Activated T-helper 17 cell treated with anti-CD3 and anti-CD28 coated beads, Interleukin-2, amount 50 U/mL, for 72 hours (primary cell): ENCODE measurements at places on chromosomes 4 and X.
A peak's percentile ranks its signal among the peaks of the same experiment; 100 is the strongest.

DNA sequence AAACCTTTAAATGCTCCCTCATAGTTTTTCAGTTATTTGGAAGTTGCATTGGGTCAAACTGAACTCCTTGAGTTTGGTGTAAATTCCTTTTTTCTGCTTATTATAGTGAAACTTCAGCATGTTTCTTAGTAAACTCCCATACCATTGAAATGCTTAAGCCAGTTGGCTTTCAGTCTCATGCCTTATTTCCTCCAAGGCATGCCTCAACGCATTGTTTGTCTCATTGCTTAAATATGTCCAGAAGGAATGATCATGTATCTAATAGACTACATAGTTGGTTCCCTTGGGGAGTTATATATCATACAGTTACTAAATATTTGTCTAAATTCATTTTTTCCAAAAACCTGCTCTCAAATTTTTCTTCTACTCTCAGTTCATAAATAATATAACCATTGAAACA, 114.0 kb downstream of the STOX2 start:
- no peak for ATAC-seq

DNA sequence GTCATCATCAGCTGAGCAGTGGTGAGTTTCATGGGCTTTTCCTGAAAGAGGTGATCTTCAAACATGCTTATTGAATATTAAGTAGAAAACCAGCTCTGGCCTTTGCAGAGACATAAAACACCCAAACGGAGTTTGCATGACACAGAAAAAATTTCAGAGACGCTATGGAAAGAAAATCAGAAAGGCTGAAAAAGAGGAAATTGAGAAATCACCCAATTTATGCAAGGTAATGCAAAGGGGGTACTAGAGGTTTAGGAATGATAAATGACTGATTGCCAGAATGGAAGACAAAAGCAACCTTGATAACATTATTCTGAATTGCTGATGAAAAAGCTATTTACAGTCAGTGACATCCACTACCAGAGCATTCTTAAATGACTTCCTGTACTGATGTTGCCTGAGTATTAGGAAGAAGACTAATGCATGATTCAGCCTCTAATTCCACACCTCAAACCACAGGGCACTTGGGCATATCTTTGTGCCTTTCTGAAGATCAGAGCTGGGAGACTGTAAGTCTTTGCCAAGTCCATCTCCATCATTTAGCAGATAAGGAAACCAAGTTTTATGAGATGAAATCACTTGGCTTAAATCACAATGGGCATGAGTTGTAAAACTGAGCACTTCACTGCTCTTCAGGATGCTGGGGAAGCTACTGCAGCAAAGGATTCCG, 565.7 kb downstream of the PPARGC1A start:
- ATAC-seq, result peak; percentile 42

DNA sequence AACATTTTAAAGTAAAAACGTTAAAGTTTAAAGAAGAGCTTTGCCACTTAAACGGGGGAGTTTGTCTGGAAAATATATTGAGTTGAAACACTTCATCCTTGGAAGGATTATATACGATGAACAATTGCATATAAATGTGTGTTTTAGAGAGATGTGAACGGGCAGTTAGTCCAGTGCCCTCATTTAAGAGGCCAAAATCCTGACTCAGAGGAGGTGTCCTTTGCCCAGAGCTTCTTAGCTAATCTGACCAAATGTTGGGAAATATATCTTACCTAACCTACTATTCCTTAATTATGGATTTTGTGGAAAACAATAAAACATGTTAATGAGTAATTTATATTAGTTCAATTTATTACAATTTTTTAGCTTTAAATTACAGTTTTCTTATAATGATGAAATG, 327.2 kb upstream of the DIPK2B start:
- ATAC-seq, result no peak

DNA sequence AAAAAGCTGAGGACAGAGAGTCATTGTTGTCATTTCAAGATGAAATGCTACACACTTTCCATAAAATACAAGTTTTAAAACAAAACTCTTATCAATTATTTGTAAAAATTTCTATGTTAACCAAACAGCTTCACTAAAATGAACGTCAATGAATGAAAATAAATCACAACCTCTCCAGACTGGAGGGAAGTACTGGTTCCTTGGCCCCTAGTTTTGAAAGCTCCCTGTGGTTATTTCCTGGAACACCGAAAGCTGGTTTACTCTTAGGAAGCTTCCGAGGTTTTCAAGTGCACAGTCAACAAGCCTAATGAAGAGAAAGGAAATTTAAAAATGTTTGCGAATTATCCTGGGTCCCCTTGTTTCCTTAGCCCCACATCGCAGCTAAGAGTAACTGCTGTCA, 191.1 kb upstream of the TTC29 start:
- no peak for ATAC-seq

DNA sequence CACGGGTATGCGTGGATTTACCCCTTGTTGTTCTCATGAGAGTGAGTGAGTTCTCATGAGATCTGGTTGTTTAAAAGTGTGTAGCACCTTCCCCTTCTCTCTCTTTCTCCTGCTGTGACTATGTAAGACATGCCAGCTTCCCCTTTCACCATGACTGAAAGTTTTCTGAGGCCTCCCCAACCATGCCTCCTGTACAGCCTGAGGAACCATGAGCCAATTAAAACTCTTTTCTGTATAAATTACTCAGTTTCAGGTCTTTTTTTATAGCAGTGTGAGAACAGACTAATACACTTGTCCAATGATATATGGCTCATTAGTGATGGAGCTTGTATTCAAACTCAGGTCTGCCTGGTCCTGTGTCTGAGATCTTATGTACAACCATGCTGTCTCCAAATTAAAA, 28.5 kb upstream of the RTL3 start:
- ATAC-seq, result no peak

GRCh38 chr4:94244087-94244828, 36.6 kb downstream of the SMARCAD1 start:
- ATAC-seq, result no peak

DNA sequence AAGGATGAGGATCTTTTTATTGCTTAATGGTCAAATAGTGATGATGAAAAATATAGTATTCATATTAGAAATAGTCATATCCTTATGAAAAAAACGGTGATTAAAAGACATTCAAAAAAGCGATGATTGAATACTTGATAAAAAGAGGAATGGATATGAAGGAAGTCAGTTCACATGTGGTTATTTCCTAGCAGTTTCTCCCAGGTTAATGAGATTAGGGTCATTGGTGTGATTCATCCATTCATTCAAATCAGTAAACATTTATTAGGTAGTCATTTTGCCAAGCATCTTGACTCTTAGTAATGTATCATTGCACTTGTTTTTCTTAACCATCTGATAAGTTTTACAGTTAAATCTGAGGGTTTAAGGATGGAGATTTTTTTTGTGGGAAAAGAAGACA, 294.1 kb downstream of the ARHGAP24 start:
- ATAC-seq, result no peak

DNA sequence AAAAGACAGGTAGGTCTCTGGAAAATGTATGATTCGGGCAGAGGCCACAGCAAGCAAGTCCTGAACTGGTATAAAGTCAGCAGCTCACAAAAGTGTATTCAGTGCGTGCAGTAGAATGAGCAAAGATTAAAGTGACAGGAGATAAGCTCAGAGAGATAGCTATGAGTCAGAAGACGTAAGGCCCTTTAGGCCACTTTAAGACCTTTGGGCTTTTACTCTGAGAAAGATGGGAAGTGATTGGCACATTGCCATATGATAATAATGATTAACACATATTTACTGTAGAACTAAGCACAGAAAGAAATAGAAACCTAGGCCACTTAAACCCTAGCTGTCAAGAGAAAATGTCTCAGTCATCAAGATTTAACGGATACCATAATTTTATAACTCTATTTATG, 51.7 kb downstream of the TBCK start:
- no peak for ATAC-seq

DNA sequence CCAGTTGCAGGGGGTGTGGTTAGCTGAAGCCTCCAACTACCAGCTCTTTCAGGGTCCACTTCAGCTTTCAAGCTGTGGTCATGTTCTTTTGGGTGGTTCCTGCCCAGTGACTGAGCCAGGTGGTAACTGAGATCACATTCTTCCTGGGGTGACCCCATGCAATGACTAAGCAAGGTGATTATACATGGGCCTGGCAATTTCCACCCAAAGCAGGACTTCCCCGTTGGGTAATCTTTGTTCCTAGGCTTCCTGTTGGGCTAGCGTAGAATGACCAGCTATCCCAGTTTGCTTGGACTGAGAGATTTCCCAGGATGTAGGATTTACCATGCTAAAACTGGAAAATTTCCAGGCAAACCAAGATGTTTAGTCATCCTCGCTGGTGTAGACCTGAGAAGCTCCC, 18.4 kb upstream of the MAGEB17 start:
- no peak for ATAC-seq

DNA sequence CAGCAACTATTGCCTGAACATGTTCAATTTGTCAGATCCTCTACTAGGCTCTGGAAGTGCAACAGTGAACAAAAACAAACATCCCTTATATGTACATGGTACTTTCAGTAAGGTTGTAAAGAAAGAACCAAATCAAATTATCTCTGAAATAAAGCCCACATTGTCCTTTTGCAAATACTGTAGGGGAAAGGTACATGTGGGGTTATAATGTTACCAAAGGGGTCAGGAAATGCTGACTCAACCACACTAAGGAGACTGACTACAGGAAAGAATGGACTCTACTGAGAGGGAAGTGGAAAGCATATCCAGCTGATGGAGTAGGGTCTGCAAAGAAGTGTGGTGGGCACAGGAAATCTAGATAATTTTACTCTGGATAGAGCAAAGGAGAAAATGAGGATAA, 61.5 kb downstream of the PCDH18 start:
- ATAC-seq, result no peak

DNA sequence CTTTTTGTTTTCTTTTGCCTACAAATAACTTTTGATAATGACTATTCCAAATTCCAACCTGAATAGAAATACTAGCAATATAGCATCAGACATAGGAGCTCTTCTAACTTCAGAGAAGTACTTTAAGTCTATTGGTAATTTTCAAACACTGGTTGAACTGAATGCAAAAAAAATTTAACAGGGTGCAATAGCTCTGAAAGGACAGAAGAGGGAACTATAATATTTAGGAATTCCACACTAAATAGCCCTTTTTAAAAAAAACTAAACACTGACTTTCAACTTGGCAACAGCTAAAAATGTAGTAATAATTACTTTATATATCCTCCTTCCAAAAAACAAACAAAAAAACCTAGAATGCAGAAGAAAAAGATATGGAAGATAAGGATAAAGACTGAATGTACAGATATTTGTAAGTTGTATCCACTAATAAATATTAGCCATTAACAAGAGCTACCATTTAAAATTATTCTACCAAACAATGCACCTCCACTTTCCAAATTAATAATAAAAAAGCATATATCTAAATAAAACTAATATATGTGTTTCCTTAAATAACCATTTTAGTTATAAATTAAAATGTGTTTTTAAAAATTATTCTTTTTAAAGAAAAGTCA, 81.4 kb downstream of the FBXW7 start:
- no peak for ATAC-seq

DNA sequence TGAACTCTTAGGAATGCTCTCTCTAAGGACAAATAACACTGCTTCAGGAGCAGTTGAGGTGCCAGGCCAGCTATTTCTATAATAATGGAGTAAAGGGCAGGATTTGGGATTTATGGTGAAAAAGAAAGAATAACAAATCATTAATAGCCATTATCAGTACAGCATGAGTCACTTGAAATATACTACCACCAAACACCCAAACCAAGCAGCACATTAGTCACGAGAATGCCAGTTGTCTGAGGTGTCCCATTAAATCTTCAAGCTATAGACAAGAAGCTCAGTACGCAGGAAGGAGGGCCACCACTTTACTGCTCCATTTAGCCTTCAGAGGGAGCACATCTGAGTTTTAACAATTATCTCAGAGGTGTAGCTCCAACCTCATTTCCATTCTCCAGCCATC, 106.8 kb upstream of the MAGEA10 start:
- no peak for ATAC-seq

DNA sequence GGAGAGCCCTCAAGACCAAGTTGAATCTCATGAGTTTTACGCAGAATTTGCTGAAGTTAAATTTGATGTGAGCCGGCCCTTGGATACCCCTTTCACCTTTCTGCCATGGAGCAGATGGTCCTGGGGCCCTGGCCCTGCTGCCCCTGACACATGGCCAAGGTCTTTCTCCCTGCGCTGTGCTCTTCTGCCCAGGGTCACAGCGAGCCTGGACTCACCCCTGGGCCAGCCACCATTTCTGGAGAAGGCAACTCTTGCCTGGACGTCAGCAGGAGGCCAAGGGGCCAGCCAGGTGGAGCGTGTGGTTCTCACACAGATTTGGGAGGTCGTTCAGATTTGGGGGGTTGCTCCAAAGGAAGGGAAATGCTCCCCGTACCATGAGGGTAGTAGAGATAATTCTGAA, 30.0 kb downstream of the PCGF3 start:
- ATAC-seq, result no peak

GRCh38 chrX:110414273-110414672, 55.6 kb downstream of the RTL9 start:
- ATAC-seq, result no peak

DNA sequence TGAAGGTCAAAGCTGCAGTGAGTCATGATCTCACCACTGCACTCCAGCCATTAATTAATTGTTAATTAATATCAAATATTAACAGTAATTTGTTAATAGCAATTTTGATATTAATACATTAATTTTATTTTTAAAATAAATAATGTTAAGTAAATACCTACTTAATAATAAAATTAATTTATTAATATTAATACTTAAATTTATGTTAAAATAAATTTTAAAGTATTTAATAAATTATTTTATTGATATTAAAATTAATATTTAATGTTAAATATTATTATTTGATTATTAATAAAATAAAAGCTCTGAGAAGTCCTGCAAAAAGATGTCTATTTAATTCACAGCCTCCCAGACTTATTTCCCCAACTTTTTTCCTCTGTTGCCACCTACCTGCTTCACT, 25.1 kb upstream of the TRIM2 start:
- no peak for ATAC-seq

DNA sequence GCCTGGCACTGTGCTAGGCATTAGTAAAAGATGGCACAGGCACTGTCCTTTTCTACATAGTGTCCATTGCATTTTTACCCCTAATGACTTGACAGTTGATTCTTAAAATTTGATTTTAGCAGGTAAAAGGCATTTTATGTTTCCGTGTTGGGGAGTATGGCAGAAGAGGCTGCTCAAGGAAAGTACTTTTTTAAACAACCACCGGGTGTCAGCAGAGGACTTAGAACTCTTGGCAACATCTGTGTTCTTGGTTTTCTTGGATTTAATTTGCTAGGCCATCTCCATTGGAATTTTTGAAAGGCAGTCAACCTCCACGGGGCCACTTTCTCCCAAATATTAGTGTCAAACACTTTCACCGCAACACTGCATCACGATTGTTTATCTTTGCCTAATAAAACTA, 102.9 kb downstream of the TSPAN7 start:
- no peak for ATAC-seq
